ENCODE measurements at places on chromosomes 1 and 21.

- no peak for DNase-seq
Observed at GRCh38 chr1:246425895-246426294, 81.2 kb downstream of the SMYD3 start.

- no peak for DNase-seq
Observed at GRCh38 chr1:41516168-41517061, 31.9 kb upstream of the EDN2 start.

DNA sequence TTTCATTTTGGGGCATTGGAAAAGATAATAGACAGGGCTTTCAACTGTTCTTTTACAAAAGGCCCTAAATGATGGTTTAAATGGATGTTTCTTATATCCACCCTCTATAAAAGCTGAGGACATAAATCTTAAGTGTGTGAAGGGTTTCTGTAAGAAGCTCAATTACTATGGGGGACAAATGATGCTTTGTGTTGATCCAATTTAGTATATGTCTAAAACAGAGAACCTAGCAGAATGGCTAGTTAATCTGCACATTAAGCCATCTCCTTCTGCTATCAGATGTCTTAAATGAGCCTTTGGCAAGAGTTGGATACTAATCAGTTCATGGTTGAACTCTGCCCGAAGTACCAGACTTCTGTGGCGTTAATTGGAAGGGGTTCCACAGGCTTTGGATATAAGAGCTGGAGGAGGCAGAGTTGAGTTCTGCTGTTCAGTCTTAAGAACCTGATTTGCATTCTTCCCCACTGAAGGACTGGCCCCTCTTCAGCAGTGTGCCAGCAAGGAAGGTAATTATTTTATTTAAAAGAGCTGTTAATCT is 43.1 kb downstream of the PTGFRN start:
- DNase-seq: no peak

- no peak for DNase-seq
Observed at GRCh38 chr1:3071565-3072390, 2.8 kb downstream of the PRDM16 start.

GRCh38 chr1:15727021-15727420 is 9.0 kb upstream of the SLC25A34 start:
- no peak for DNase-seq

GRCh38 chr1:115251340-115251748 is 86.7 kb downstream of the NGF start:
- no peak for DNase-seq

GRCh38 chr1:43441894-43442637 is 11.7 kb downstream of the HYI start:
- no peak for DNase-seq

DNA sequence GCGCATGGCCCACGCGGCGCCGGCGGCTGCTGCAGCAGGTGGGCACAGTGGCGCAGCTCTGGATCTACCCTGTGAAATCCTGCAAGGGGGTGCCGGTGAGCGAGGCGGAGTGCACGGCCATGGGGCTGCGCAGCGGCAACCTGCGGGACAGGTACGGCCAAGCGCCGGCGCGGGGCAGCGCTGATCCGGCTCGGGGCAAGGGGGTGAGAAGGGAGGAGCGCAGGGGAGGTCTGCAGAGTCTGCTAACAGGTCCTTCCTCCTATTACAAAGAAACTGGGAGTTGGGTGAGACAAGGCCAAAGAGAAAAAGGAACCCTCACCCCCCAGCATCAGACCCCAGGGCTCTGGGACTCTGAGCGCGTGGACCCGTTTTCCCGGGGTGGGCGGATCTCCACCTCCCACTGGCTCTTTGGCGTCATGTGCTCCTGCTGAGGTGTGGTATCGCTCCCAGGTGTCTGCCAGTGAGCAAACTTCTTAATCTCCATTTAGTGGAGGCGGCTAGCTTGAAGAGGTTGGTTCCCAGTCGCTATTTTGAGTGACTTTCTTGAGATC is 431 bp downstream of the MTARC1 start:
- DNase-seq: no peak

DNA sequence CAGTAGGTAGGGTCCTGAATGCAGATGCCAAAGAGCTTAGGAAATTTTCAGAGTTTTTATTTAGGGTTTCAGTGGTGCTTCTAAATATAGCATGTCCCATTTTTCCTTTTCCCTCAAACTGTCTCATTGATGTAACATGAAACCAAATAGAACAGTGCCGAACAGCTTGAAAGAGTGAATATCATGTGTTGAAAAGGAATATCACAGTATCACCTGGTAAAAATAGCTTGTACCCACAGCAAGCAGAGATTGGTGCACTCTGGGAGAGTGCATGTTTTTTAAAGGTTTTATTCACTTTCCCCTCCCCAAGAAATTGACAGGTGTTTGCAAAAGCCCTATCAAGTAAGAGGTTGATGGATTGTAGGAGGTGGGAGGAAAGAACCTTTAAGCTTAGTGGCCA is 41.9 kb upstream of the ELAVL4 start:
- DNase-seq: no peak

GRCh38 chr1:90711696-90712095 is 5.4 kb downstream of the BARHL2 start:
- no peak for DNase-seq

- DNase-seq: no peak
Observed at GRCh38 chr1:248343451-248343850, 5.1 kb upstream of the OR14C36 start.

DNA sequence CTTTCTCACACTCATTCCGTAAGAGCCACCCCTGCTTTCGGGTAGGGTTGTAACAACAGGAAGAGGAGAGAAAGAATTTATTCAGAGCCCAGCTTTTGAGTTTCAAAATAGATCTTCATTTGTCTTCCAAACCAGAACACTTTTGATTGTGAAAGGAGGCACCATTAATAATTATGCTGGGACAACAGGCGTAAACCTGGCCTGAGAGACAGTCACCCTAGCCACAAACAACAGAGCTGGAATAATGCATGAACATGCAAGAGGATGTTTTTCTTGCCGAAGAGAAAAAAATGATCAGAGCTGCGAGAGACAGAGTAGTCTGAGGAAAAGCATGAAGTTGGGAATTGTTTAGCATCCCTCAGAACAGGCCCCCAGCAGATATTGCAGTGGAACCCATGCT is 18.5 kb upstream of the GREM2 start:
- no peak for DNase-seq

DNA sequence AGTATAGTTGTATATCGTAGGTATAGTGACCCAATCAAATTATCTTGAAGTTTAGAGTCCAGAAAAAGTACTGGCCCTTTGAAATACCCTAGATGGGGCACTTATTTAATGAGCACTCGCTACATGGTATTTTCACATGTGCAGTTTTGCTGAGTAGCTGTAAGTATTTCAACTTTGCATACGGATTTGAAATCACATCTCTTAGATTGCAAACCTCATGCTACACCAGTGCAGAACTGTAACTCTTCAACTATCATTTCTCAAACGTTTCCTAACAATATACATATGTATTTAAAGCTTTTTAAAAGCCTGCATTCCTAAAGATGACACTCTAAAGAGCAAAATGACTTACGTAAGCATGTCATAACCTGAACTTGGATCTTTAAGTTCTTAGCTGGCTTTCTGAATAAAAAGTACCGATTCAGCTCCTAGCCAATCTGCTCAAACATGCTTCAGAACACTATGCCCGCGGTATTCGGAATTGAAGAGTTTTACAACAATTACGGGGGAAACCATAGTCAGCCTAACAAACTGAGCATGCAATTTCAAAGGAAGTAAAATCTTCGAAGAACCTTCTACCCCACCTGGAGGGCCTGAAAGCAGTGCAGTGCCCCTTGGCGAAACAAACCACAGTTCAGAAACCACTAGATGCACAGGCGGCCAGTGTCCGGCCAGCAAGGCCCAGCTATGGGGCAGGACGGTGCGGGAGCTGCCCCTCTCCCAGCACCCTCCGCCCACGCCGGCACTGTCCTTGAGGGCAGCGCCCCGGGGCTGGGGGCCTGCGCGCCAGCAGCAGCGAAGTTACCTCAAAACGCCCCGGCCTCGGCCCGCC is 863 bp downstream of the FH start:
- DNase-seq: no peak

DNA sequence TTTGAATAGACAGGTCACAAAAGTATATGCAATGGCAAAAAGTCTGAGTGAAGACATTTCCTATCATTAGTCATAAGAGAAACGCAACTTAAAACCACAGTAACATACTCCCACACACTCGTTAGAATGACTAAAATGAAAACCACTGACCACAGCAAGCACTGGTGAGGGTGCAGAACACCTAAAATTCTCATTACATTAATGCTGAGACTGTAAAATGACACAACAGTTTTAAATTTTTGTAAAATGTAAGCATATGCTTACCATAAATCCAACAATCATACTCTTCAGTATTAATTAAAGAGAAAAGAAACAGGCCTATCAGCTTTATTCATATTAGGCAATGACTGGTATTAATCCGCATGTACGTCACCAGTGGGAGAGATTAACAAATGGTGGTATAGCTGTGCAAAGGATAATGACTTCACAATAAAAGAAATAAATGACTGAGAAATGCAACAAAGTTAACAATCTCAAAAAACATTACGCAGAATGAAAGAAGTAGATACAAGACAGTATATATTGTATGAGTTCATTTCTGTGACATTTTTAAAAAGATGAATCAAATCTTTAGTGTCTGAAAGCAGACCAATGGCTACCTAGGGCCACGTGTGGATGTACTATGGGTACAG is 253.5 kb downstream of the AKT3 start:
- DNase-seq: no peak

GRCh38 chr1:232046451-232047306 is 420.1 kb downstream of the DISC1 start:
- no peak for DNase-seq

- DNase-seq: no peak
Observed at GRCh38 chr1:38141483-38141882, 94.9 kb upstream of the POU3F1 start.

DNA sequence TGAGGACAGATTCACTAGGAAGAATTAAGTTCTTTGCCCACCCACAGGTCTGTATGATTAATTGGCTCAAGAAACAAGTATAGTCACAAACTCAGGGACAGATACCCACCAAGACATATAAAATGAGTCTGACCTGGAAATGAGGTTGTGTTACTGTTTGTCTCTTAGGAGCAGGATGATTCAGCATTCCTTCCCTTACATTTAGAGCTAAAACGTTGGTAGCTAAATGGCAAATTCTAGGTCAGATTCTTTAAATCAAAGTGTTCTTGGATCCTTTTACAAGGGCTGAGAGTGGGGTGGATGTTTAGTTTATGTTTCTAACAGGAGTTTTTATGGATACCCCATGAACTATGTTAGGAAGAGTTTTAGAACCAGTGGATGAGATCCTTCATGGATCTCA is 4.7 kb downstream of the RIMKLA start:
- DNase-seq: no peak

DNA sequence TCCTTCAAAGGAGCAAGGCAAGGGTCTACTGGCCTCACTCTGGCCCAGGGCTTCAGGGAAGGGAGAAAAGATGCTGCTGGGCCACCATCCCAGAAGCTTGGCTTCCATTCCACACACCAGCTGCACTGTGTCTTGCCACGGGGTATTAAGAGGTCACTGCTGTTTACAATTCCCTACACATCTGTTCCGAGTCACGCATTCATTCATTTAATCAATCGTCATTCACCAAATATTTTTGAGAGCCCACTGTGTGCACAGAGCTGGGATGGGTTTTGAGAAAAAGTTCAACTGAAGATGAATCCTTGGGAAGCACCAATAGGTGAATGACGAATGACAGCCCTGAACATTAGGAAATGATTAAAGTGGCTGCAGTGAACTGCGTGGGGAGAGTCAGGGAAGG is 101.7 kb downstream of the NAV1 start:
- DNase-seq: no peak

DNA sequence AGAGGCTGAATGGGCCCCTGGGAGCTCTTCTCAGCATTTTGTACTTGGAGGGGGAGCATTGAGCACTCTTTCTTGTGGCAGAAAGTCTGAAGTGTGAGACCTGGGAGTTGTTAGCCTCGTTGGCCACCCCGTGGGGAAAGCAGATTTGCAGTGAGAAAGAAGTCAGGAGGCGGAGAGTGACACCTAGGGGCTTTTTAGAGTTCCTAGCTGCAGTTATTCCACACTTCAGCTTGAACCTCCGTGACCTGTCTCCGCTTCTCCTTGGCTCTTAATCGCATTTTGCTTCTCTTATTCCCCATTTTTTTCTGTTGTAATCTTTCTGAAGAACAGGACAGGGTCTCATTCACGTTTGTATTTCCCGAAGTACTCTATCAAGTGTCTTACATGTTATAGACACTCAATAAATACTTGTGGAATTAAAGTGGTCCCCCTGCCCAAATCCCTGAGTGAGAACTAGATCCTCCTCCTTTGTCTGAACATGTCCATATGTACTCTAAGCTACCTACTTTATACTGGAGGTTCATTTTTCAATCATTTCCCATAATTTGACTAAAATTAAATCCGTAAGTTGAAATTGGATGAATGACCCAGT is 14.5 kb upstream of the C1orf141 start:
- peak; percentile 17 for DNase-seq

DNA sequence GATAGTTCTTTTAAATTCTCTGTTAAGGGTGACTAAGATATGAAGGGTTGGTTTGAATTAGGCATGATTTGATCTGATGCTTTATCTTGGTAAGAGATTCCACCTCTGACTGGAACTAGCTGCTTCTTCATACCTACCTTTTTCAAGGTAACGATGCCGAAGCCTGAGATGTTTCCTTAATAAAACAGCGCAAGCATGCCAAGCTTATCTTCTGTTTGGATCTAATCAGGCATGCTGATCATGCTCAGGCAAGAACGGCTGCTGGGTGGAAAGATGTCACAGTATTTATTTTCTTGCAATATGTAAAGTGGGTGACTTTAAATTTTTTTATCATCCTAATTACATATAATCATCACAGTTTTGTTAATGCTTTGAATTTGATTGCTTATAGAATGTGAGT is 148.7 kb downstream of the ADGRL2 start:
- DNase-seq: no peak

DNA sequence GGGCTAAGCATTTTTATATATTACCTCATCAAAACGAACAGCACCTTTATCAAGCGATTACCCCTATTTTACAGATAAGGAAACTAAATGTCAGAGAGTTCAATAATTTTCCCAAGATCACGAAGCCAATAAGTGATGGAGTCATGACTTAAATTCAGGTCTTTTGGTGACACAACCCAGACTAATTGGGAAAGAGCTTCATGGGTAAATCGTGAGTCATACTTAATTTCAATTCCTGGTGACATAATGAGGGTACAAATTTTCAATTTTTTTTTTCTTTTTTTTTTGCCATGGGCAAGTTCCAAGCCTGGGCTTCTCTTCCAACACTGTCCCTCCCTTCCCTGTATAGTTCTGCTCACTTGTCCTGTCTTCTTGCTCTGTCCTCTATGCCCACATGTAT is 30.1 kb upstream of the IL10 start:
- no peak for DNase-seq

Measured in stimulated activated CD8-positive, alpha-beta memory T cell treated with anti-CD3 and anti-CD28 coated beads, Interleukin-4, amount 100 ng/mL, for 1 hour (primary cell).